Stimulated activated CD8-positive, alpha-beta memory T cell treated with anti-CD3 and anti-CD28 coated beads, Interleukin-7, amount 100 ng/mL, for 1 hour (primary cell): ENCODE measurements at places on chromosomes 3 and 15.

DNA sequence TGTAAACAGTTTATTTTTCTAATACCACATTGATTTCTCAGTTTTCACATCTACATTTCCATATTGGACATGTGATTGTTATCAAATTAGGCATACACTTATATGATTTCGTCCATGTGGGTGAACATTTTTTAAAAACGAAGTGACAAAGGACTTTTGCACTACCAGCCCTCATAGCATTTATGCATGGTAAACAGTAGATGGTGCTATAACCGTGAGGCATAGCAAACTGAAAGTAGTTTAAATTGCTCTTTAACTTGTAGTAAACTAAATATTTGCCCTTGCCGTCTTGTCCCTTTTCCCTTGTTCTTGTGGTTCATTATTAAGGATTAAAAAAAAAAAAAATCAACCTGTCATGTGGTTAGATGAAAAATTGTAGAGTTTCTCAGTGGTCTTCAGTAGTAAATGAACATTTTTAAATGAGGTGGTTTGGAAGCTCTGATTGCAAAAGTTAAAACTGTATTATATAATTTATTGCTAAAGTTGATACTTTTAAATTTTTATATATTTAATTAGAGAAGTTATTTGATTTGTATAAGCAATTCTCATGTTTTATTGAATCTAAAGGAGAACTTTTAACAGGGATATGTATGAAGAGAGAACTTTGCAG, 24.0 kb downstream of the STX19 start:
- no peak for DNase-seq

GRCh38 chr3:139310474-139310933, 33.3 kb upstream of the MRPS22 start:
- DNase-seq: no peak

DNA sequence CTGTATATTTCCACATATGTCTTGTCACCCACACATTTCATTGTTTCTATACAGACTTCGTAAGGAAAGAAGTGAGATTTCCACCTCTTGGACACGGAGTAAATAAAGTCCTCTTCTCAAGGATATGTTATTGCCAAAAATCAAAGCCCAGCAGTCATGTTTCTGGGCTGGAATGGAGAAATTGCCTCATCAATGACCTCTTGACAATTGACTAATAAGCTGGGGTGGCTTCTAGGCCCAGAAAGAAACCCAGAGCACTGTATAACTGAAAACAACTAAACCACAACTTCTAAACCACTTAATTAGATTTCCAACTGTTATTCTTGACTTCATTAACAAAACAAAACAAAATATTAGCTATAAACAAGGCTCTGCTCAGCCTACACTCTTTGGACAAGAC, 56.4 kb upstream of the SLC24A5 start:
- DNase-seq: no peak

DNA sequence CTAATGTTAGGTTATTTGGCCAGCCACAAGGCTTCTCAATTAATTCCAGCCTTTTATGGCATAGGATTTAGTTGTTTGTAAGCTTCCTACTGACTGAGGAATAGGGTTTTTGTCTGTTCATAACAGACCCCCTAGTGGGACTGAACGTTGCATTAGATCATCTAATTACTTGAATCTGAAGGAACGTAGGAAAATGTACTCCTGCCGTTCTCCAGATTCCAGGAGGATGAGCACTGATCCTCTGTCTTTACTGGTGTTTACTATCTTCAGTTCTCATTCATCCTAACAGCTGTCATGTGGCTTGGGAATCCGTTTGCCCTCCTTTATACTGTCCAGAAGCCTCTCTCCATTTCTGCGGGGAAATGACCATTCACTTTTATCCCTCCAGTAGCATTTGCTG, 52.7 kb downstream of the RAD54L2 start:
- DNase-seq: no peak

- no peak for DNase-seq
These were observed 173.0 kb downstream of the SHQ1 start for GRCh38 chr3:72675243-72675642.

DNA sequence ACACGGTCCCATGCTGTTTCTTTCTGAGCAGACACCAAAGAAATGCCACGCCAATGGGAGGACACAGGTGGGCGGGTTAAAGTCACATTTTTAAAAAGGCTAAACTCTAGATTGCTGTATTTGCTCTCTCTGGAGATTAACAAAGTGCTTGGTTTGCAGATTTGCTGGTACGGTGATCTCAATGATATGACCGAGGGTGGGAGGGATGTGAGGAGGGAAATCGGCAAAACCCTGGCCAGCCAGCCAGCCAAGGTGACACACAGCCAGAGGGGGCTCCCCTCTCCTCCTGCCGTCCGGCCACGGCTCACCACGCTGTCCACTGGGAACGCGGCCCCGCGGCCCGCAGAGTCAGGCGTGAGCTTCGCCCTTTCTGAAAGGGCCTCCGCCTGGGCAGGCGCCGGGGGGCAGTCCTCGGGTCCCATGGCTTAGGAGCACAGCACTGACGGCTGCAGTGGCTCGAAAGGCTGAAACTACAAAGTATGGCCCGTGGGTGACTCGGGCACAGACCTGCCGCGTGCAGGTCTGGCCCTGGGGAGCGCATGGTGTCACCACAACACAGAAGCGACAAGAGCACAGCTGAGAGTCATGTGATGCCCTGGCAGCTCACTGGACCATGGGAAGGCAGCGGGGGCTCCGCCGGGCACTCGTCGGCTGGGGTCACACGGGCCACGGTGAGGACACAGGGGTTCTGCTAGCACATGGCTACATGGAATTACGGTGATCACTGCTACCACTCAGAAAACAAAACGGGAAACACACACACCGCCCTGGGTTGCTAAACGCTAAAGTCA, 57.8 kb upstream of the RPL32 start:
- DNase-seq: no peak

DNA sequence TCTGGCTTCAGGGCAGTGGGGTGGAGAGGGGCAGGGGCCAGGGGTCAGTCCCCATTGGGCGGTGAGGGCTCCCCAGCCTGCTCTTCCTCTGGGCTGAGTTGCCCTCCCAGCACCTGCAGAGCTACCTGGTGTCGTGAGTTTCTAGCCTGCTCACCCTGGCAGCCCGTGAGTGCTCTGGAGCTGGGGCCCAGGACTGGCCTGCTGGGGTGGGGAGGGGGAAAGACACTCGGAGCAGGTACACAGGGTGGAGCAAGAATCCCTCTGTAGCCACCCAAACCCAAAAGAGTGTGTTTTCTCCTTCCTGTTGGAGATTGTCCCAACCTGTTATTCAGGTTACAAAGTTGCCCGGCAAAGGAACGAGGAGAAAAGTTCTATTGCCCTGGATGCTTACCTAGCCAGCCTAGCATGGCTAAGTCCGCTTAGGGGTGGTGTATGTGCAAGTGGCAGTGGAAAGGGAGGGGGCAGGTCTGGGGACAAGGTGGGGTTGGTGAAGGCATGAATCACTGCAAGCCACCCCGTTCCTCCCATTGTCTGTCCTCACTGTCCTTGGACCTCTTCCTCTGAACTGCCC, 8.9 kb downstream of the FAM3D start:
- DNase-seq: no peak

- DNase-seq: no peak
These were observed 29.5 kb downstream of the GTF2E1 start for GRCh38 chr3:120772081-120772480.

- DNase-seq: no peak
These were observed 16.7 kb downstream of the MAPKBP1 start for GRCh38 chr15:41790756-41791546.

- no peak for DNase-seq
These were observed 172.4 kb downstream of the KLHL25 start for GRCh38 chr15:85622221-85622831.

- DNase-seq: no peak
These were observed 848 bp upstream of the CADPS start for GRCh38 chr3:62876064-62876463.

DNA sequence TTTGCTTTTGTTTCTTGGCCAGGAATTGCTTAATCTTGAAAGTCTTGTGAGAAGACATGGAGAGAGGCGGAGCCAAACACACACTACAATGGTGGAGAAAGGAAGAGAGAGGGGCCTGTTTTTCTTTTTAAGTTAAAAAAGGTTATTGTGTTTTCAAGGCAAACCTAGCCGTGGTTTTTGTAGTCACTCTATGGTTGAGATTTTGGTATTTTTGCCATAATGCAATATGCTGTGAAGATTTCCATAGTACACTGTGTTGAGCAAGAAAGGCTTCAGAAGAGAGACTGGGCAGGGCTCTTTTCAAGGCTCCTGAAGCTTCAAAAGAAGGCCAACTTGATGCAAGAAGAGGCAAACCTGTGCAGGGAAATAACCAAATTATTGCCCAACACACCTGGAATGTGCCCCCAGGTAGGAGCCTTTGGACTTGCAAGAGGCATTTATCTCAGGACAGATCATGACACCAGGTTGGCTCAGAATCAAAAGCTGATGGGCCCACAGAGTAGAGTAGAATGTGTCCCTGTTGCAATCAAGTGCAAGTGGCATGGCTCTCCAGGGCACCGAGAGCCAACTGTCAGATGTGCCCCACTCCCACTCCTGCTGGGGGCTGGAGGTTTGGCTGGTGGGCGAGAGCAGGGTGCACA, 22.1 kb downstream of the AMOTL2 start:
- DNase-seq: no peak

DNA sequence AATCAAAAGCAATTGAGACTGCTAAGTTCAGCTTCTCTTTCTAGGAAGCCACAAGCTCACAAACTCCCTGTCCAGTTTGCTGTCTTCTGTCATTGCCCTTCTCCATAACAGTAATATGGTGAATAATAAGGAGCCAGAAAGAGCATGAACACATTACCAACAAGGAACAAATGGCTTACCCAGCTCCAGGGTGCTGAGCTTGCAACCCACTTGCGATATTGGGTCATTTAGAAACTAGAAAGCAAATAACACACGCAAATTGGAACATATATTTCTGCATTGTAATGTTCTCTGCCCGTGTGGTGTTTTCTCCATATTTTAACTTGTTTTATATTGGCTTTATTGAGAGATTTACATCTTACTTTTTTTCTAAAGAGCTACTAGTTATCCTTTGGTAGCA, 325.3 kb downstream of the GBE1 start:
- DNase-seq: no peak

DNA sequence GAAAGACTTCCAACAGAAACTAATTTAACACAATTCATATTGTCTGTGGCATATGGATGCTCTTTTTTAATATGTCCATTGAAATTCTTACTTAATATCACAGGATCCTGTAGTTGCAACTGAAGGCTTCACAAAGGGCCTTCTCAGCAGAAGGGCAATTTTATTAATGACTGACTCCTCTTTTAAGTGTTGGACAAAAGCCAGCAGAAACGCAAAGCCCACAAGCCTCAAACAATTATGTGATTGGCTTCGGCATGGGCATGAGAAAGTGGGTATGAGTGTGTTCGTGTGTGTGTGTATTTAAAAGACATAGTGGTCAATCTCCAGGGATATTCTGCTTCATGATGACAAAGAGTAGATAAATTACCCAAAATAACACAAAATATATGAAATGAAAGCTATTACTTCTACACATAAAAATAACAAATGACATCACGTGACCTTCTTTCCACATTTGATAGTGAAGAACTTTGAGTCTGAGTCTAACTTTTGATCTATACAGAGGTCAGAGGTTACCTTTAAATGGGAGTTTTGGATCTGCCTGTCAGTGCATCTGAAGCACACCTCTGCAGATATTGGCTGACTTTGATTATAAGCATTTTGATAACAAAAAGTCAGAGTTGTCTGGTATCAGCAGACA, 496.9 kb downstream of the CADM2 start:
- DNase-seq: no peak

- no peak for DNase-seq
These were observed 12.6 kb upstream of the PDIA5 start for GRCh38 chr3:123054109-123054778.

DNA sequence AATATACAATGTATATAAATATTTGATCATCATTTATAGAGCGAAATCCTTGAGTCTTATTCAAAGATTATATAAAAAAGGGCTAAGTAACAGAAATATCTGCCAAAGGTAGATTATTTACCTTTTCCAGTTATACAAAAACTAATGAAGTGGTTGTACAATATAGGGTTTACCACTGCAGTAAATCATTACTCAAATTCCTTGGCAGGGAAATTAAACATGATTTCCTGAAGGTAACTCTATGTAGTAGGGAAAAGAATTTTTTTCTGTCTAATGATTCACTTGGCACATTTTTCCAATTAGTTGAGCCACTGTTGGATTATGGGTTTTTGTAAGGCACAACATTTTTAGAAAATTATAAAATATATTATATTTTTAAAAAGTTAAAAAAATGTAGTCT, 129.6 kb downstream of the NR2F2 start:
- no peak for DNase-seq

DNA sequence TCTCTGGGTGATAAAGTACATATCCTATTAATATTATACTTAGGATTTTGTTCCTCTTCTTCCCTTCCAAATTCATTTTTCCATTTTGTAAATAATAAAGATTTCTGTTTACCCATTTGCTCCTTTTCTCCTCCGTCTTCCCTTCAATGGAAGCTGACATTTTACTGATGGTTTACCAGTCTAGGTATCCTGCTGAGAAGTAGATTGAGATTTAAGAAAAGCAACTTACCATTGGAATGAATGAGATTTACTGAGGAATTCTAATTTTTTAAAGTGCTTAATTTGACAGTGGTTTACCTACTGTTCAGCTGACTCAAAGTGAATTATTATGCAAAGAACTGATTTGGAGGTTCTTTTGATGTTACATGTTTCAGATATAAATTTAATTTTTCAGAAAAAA, 2.4 kb downstream of the C15orf61 start:
- DNase-seq: no peak

DNA sequence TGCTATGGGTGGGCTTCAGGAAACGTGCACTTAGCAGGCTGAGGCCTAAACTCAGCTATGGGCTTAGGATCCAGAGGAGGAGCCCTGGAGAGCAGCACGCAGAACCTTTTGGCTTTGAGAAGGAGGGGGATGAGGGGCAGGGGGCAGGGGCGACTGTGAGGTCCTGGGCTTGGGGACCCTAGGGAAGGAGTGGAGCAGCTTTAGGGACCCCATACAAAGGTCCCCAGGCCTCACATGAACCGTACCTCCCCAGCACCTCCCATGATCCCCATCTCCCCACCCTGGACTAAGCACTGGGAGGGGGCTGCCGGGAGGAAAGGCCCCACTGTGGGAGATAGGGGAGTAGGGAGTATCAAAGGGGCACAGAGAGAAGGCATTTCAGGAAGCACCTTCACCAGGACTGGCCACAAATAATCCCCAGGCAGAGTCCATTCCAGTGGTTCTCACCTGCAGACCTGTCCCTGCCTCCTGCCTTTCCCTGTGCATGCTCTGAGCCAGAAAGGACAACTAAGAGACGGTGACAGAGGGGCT, 62.0 kb upstream of the KLF13 start:
- DNase-seq: no peak

GRCh38 chr3:169146179-169146665, 517.3 kb downstream of the MECOM start:
- DNase-seq: no peak

DNA sequence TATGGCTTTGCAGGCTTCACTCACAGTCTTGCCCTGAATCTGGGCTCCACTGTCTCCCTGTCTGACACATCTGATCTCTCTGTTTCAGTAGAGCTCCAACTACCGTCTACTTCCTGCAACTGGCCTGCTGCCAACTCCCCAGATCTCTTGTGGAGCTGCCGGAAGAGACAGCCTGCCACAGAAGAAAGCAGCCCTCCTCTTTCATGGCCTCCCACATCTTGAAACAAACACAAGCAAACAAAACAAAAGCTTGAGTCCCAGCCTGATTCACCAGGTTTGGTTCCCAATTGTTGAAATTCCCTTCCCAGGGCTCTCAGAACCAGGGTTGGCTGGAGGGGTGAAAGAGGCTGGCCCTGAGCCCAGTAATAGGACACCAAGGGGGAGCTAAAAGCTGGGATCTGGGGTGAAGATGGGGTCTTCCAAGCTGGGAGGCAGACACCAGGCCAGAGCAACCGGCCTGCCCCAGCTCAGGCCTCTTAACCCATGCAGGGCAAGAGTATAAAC, 55.3 kb upstream of the CA12 start:
- DNase-seq: peak; percentile 44
